ENCODE measurements at places on chromosomes 5 and 9. TPM values are rescaled to one million over a fixed set of nuclear protein-coding genes. Genes with fewer than 3 reads are reported as not detected.

The PCA3 gene
- total RNA-seq, result not detected

- no peak for DNase-seq
These were observed 735.2 kb downstream of the TLR4 start for GRCh38 chr9:118439441-118439840.

DNA sequence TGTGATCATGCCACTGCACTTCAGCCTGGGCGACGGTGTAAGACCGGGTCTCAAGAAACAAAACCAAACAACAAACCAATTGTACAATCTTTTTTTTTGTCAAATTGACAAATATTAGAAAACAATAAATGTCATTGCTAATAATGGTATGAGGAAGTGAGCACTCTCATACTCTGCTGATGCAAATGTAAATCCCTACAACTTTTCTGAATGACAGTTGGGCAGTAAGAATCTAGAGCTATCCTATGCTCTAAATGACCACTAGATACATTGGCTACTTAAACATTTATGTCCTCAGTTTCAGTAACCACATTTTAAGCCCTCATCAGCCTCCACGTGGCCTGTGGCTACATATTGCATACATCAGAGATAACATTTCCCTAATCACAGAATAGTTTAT is 256.2 kb downstream of the FER start:
- DNase-seq, result no peak

DNA sequence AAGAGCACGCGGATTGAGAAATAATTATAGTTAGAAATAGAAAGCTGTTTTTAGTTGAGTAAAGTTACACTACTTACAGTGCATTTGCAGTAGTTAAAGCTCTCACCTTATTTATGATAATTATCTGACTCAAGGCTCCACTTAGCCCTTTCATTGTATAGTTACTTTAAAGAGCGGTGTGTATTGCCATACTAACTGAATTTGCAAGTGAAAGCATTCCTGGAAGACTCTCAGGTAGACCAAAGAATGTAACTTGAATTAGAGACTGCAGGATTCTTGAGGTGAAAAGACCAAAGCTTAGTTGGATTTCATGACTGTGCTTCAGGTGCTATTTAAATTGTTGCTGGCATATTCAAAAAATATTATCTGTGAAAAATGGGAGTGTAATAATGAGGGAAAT is 4.2 kb upstream of the RASA1 start:
- DNase-seq, result no peak

The SPATA31D3 gene
- total RNA-seq, result not detected

The RFESD gene
- 3.0 TPM for total RNA-seq

- no peak for DNase-seq
These were observed 176.0 kb upstream of the FREM1 start for GRCh38 chr9:15086156-15086763.

- DNase-seq, result no peak
These were observed 129.6 kb downstream of the GLIS3 start for GRCh38 chr9:4170231-4170630.

DNA sequence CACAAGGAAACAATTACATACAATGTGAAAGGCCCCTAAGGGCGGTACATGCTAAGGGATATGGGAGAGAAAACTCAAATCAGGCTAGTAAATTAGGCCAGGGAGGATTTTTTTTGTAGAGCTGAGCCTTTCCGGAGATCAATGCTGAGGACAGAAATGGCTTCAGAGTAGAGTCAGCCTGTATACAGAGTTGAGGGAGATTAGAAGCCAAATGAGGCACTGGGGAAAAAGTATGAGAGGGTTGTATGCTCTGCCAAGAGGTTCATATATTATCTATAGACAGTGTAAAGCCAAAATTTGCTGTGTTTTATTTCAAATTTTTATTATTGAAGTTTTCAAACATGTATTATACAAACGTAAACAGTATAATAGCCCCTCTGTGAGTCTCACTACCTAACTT is 103.1 kb downstream of the BNC2 start:
- DNase-seq, result no peak

GRCh38 chr5:155025895-155026294 is 12.3 kb downstream of the KIF4B start:
- no peak for DNase-seq

DNA sequence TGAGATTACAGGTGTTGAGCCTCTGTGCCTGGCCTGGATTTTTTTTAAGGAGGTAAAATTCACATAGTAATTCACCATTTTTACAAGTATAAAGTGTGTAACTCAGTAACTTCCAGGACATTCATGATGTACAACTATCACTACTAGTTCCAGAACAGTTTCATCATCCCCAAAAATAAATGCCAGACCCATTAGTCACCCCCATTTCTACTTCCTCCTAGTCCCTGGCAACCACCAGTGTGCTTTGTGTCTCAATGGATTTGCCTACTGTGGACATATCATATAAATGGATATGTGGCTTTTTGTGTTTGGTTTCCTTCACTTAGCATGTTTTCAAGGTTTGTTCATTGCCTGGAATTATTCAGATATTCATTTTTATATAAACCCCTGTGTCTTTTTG is 72.5 kb upstream of the PANK3 start:
- no peak for DNase-seq

- no peak for DNase-seq
These were observed 92.9 kb downstream of the TNC start for GRCh38 chr9:115024925-115025535.

GRCh38 chr5:66959653-66960052 is 236.9 kb downstream of the CD180 start:
- DNase-seq, result no peak

The SLC22A4 gene
- total RNA-seq, result 1.6 TPM

The CRB2 gene
- total RNA-seq, result not detected

GRCh38 chr9:88076286-88077070 is 61.8 kb downstream of the SPATA31C2 start:
- DNase-seq, result peak; percentile 5

The CDHR2 gene
- total RNA-seq, result 0.08 TPM

DNA sequence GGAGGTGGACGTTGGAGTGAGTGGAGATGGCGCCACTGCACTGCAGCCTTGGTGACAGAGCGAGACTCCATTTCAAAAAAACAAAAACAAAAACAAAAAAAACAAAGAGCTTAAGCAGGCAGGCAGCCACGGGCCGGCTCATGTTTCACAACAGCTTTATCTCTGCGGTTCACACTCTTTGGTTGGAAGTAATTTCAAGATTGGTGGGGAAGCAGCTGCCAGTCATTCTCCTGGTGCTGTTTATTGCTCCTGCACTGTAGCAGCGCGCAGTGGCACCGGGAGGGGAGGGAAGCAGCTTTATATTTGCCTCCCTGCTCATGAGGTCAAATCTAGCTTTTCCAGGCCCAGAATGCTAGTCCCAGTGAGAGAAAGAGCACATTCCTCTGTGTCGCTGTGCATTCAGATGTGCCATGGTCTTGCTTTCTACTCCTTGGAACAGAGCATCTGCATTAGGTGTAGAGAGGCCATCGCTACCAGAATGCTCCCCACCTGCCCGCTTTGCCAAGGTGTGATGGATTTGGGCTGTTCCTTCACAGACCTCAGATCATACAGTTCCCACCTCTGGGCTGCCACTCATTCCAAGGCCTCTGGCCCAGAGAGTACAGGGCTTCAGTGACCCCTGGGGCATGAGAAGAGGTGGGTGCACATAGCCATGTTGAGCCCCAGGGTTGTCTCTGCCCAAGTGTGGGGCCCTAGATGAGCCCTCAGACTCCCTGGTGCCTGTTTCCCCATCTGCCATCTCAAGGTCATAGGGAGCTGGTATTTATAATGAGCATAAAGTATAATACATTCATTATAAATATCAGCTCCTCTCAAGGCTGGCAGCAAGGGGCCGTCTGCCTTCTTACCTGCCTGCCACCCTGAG is 270.4 kb downstream of the MED10 start:
- no peak for DNase-seq

DNA sequence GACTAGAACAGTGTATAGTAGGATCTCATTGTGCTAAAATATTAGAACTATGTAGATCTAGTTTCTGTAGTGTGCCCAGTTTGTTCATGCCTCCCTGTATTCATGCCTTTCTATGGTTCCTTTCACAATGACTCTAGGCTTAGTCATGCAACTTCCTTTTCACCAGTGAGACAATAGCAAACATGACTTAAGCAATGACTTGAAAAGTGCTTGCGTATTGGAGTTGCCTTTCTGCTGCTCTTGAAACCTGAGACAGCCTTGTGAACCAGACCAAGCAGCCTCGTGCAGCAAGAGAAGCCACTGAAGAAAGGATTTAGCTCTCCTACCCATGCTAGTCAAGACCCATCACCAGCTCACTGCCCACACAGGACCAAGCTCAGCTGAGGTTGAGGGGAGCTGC is 294.5 kb upstream of the TAS2R1 start:
- no peak for DNase-seq

The LHFPL2 gene
- 0.08 TPM for total RNA-seq

The CATSPER3 gene
- 0.81 TPM for total RNA-seq

- no peak for DNase-seq
These were observed 53.7 kb upstream of the TEX48 start for GRCh38 chr9:114735704-114736103.

The BAAT gene
- total RNA-seq, result 0.08 TPM

The LHX2 gene
- total RNA-seq, result not detected

DNA sequence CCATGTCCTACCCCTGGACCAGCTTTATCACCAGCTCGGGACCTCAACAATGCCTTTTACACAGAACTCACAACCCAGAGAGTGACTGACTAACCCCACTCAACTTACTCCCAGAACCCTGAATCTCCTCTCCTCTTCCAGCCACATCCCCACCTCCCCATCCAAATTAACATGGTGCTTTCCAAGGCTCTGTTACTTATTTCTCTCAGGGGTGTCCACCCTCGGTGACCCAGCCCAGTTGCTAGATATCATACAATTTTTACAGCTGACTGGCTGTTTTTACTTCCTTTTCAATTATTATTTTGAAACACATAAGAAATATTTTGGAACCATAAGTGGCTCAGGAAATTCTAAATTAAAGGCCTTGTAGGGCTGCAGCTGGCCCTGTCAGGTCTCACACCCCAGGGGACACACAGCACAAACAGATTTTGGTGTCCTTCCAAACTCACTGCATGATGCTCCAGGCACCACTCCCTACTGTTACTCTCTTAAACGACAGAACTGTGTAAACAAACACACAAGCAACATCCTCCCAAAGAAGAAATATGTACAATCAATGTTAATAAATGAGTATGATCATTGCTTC is 180.6 kb downstream of the ADAMTS12 start:
- no peak for DNase-seq

DNA sequence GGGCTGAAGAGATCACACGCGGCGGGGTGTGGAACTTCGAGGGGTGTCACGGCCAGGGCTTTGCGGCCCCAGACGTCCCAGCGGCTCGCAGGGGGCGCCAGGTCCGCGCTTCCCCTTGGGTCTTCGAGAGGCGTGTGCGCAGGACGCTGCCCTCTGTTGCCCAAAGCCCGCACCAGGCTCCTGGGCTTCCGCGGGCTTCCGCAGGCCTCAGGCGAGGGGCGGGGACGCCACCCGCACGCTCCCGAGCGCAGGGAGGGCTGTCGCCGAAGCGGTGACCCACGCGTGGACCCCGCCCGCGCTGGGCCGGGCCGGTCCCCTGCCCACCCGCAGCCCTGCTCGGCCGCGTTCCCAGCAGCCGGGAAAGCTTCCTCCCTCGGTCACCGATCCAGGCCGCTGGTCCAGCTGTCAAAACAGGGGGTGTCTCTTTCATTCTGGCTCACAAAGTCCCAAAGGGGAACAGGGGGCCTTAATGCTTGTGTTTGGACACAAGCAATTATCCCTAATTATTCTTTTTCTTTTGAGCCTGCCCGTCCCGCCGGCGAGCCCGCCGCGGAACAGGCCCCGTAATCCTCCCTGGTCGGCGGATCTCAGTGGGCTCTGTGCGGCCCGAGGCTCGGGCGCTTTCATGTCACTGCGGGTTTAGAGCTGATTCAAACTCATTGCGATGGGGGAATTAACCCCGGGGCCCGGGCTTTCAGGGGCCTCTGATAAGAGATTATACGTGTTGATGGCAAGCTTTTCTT is 60.6 kb downstream of the TMEM174 start:
- DNase-seq, result no peak

DNA sequence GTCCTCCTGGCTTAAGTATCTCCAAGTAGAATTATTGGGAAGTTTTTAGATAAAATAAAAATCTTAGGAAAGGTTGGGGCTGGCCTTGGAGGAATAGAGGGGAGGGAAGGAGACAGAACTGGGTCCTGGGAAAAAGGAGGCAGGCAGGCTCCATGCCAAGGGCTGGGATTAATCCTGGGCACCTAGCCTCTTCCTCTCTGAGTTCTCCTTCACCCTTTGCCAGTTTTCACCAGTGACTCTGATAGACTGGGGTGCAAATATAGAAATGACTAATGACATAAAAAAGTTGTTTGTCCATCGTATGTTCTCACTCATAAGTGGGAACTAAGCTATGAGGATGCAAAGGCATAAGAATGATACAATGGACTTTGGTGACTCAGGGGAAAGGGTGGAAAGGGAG is 81.9 kb downstream of the RMI1 start:
- no peak for DNase-seq

The PDE6A gene
- total RNA-seq, result not detected

DNA sequence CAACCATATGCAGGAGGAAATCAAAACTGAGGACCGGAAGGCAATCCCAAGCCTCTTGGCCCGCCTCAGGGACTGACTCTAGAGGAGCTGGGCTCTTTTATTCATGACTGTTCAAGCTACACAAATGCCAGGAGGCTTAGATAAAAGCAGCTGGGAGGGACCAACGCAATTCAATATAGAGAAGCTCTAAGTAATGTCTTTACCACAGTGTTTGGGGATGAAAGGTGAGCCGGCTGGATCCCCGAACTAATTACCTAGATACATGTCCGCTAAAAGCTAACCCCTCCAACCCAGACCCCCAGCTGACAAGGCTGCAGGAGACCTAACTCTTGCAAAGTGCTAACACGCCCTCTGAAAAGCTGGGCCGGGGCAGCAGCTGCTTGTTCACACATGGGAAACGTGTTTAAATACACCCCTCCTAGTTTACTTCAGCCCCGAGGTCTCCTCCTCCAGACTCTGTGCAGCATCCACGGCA is 67.5 kb downstream of the TLE1 start:
- no peak for DNase-seq

DNA sequence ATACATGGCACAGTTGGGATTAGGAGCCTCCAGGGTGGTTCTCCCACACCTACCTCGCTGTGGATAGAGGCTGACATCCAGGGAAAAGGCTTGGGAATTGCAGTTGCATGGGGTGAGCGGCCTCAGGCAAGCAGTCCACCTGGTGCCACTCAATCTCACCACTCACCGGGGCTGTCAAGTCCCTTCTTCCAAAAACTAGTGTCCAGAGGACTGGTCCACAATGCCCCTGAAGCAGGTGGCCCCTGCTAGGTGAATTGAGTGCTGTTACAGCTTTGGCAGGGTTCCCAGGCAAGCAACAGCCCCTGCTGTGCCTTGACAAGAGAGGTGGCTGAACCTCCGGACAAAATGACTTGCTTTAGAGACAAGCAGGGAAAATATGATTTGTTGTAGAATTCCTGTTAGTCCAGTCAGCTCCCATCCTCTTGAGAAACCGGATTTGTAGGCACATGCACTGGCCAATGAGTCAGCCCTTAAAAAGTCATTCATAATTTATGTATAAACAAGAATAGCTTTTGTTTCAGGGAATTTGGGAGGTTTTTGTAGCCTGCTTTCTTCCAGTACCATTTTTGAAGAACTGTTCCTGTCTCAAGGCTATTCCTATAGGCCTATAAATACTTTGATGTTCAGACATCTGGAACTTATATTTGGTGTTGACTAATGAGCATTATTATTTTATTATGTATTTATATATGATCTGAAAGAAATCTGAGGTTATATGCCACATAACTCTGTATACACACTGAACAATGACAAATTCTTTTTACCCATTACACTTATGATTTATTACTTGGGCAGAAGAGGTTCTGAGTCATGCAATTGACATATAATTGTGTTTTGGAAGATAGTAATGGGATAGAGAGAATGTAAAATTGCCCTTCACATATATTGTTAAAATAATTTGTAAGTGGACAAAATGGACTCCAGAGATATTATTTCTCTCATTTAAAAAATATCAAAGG is 411.1 kb downstream of the ACTL7B start:
- no peak for DNase-seq

GRCh38 chr5:16160706-16161105 is 18.9 kb downstream of the MARCHF11 start:
- DNase-seq, result peak; percentile 10

All from activated T-helper 1 cell treated with anti-CD3 and anti-CD28 coated beads, Interleukin-12 subunit alpha, Interleukin-12 subunit beta, Interleukin-2, Interleukin-4 antibody, amounts not matched to agents 30 ng/mL and 10 ng/mL and 1 ng/mL, durations not matched to agents 14 hours and 24 hours and 36 hours (primary cell).